ENCODE measurements at places on chromosomes 1 and 21.

GRCh38 chr1:87515781-87516180 is 187.1 kb downstream of the LMO4 start:
- DNase-seq = no peak

DNA sequence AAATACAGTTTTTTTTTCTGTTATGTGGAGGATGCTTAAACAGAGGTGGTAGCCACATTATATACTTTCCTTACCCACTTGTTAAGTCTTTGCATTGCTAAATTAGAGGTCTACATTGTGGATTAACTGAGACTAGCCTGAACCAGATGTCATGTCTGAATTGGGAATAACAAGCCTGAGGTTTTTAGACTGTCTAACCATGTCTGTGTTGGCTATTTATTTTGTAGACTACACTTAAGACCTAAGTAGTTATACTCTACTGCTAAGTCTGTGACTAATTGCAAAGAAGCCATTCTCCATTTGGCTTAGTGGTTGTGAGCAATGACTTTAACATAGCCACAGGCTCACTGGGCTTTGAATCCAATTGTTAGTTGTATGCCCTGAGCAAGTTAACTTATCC is 45.4 kb downstream of the CDC14A start:
- DNase-seq = peak; percentile 40

DNA sequence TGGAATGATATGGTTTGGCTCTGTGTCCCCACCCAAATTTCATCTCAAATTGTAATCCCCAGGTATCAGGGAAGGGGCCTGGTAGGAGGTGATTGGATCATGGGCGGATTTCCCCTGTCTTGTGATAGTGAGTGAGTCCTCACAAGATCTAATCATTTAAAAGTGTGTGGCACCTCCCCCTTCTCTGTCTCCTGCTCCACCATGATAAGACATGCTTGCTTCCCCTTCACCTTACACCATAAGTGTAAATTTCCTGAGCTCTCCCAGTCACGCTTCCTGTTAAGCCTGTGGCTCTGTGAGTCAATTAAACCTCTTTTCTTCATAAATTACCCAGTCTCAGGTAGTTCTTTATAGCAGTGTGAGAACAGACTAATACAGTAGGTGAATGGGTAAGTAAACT is 109.3 kb downstream of the DMRTB1 start:
- no peak for DNase-seq

GRCh38 chr1:222247081-222247480 is 300.8 kb downstream of the HHIPL2 start:
- DNase-seq = no peak

DNA sequence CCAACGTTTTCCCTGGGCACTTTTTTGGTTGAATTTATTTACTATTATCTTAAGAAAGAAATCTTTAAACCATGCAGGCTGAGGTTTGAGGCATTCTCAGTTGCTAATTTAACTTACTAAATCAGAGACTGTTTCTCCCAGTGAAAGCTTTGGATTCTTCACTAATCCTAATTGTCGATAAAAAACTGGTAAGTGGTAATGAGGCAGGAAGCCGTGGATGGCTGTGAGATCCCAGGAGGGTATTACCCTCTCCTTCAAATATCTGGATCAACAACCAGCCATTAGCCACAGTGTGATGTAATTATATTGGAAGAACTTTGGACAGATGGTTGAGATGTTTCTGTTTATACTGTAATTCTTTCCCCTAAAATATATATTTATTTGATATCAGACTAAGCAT is 485.0 kb downstream of the DISC1 start:
- DNase-seq = no peak

GRCh38 chr1:118535901-118536300 is 350.9 kb upstream of the SPAG17 start:
- DNase-seq = no peak

DNA sequence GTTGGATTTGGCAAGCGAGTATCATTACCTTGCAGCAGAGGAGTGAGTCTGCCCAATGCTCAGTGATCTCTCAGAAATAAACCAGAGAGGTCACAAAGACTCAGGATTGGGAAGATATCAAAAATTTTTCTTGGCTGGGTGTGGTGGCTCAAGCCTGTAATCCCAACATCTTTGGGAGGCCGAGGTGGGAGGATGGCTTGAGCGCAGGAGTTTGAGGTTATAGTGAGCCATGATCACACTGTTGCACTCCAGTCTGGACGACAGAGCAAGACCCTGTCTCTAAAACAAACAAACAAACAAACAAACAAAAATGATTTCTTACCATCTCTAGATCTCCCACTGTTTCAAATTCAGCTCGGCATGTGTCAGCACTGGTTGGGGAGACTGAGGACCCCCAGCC is 13.3 kb upstream of the BECN2 start:
- no peak for DNase-seq

GRCh38 chr1:38624336-38625039 is 235.1 kb downstream of the RRAGC start:
- DNase-seq = no peak

GRCh38 chr21:40667967-40668366 is 179.0 kb downstream of the DSCAM start:
- no peak for DNase-seq

DNA sequence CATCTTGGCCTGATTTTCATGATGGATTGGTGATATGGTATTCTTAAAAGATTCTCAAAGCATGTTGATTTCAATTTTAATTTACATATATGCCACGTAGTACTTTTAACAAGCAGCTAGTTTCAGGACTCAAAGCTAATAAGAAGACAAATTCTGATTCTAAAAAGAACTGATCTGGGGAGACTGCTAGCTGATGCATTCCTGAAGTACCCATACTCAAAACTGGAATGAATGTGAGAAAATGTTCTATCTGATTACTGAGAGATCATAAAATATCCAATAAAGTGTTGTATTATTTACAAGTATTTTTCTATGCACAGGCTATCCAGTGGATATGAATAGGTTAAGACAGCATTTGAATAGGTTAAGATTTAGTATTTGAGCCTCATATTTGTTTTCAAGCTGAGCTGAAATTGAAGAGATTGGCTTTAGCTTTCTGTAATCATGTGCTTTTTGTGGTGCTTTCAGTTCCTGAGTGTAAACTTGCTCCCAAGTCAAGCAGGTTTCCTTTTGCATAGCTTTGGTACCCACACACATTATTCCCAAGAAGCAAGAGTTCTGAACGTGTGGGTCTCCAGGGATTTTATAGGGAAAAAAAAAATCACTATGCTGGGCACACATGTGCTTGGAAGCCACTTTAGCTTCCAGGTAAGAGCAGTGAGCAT is 114.1 kb downstream of the VPS13D start:
- DNase-seq = no peak

DNA sequence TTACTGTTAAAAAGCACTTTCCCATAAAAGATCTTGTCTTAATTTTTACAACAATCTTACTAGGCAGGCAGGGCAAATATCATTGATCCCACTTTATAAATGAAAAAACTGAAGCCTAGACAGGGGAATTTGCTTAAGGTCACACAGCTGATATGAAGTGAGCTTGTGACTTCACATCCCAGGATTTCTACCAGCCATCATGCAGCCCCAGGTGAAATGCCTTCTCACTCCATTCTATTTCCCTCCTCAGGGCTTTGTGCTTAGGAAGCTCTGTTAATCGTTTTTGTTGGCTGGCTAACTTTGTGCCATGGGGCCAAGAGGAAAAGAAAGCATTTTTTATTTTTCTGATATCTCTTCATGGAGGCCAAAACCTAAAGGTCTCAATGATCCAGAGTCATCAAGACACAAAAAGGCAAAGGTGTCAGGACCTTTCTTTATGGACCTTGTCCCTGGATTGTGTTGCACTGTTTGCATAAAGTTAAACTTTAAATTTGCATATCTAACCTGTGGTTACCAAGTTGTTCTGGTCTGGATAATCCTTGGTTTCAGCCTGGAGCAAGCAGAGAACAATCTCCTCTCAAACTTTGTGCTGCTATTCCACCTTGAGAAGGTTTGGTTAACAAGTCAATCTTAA is 44.8 kb upstream of the ZNF326 start:
- DNase-seq = no peak

- DNase-seq = no peak
Observed at GRCh38 chr1:22782406-22782805, 71.8 kb downstream of the EPHB2 start.

GRCh38 chr1:217388522-217389065 is 242.3 kb downstream of the GPATCH2 start:
- DNase-seq = no peak

DNA sequence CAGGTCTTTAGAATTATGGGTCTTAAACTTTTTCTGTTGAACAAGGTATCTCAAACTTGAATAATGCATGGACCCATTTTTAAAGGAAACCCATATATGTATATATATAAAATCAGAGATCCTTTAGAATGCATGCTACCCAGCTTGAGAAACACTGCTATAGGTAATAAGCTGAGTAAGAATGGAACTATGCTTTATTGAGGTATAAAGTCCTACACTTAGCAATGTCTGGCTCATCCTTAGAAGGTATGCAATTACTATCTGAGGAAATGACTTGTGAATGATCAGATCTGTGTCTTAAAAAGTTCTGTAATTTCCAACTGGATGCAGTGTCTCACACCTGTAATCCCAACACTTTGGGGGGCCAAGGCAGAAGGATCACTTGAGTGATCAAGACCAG is 11.2 kb downstream of the TRAF3IP3 start:
- DNase-seq = no peak

- no peak for DNase-seq
Observed at GRCh38 chr1:227922501-227923352, 25.0 kb downstream of the WNT9A start.

DNA sequence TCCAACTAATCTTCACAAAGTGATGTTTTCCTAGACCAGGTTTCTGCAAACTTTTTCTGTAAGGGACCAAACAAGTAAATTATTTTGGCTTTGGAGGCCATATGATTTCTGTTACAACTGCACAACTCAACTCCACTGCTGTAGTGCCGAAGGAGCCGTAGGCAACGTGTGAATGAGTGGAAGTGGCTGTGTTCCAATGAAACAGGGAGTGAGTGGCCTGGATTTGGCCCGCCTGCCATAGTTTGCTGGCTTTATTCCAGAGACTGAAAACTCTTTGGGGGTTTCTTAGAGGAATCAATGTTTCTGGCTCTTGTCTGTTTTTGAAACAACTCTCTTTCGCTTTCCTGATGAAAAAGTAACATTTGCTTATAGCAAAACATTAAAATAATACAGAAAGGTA is 12.6 kb upstream of the ACTL8 start:
- DNase-seq = peak; percentile 48

- DNase-seq = no peak
Observed at GRCh38 chr1:111596499-111596898, 23.1 kb upstream of the RAP1A start.

DNA sequence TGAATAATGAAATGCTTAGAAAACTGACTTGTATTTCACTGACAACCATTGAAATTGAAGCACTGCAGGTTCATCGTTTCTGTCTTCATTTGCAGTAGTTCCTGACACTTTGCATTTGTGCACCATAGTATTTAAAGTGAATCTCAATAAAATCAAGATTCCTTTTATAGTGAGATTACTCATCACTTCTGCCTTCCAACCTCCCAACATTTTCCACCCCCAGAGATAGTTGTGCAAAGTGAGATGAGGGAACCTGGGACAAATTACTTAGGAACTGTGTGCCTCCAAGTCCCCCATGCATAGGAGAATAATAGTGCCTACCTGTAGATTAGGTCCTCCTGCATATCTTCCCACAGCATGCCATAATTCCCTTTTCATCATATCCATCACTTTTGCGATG is 114.9 kb upstream of the DPT start:
- DNase-seq = no peak

DNA sequence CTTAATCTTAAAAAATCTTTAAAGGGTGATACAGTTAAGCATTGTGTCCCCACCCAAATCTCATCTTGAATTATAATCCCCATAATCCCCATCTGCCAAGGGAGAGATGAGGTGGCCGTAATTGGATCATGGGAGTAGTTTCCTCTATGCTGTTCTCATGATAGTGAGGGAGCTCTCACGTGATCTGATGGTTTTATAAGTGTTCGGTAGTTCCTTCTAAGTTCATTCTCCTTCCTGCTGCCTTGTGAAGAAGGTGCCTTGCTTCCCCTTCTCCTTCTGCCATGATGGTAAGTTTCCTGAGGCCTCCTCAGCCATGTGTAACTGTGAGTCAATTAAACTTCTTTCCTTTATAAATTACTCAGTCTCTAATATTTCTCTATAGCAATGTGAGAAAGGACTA is 10.7 kb downstream of the DHRS3 start:
- DNase-seq = peak; percentile 23

- DNase-seq = no peak
Observed at GRCh38 chr1:86773341-86774288, 69.2 kb downstream of the SH3GLB1 start.

DNA sequence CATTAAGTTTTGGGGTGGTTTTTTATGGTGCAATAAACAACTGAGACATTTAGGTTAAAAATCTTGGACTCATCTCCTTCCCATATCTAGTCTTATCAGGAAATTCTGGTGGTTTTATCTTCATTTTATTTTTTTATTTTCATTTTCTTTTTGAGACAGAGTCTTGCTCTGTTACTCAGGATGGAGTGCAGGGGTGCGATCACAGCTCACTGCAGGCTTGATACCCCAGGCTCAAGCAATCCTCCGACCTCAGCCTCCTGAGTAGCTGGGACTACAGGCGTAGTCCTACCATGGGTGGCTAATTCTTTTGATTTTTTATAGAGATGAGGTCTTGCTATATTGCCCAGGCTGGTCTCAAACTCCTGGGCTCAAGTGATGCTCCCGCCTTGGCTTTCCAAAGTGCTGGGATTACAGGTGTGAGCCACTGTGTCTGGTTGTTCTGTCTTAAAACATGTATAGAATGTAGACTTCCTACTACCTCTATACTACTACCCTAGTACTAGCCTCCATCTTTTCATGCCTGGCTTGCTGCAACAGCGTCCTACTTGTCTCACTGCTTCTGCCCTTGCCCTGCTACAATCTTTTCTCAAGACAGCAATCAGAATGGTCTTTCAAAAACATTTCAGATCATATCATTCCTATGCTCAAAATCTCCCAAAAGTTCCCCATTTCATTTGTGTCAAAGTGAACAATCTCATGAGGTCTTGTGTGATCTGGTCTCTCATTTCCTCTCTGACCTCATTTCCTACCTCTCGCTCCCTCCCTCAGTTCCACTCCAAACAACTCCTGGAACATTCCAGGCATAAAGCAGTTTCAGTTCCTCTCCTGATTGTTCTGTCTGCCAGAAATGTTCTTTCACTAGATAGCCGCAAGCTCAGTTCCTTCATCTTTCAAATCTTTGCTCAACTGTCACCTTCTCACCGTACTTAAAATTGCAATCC is 5.9 kb upstream of the FCGR2A start:
- no peak for DNase-seq

- DNase-seq = peak; percentile 84
Observed at GRCh38 chr1:155000726-155001424, 1.7 kb upstream of the ZBTB7B start.

- peak; percentile 79 for DNase-seq
Observed at GRCh38 chr1:21861602-21862429, 49.8 kb downstream of the LDLRAD2 start.

GRCh38 chr1:45103534-45103933 is 91.5 kb downstream of the UROD start:
- no peak for DNase-seq

- DNase-seq = no peak
Observed at GRCh38 chr21:35465741-35466140, 416.6 kb upstream of the RUNX1 start.

- DNase-seq = no peak
Observed at GRCh38 chr21:42862774-42863503, 16.4 kb downstream of the WDR4 start.

Data from RPMI7951 (cell line).